ENCODE measurements at places on chromosomes 11 and 22. TPM values are rescaled to one million over a fixed set of nuclear protein-coding genes. Genes with fewer than 3 reads are reported as not detected.

The C11orf52 gene
- polyA plus RNA-seq, result 13.7 TPM

DNA sequence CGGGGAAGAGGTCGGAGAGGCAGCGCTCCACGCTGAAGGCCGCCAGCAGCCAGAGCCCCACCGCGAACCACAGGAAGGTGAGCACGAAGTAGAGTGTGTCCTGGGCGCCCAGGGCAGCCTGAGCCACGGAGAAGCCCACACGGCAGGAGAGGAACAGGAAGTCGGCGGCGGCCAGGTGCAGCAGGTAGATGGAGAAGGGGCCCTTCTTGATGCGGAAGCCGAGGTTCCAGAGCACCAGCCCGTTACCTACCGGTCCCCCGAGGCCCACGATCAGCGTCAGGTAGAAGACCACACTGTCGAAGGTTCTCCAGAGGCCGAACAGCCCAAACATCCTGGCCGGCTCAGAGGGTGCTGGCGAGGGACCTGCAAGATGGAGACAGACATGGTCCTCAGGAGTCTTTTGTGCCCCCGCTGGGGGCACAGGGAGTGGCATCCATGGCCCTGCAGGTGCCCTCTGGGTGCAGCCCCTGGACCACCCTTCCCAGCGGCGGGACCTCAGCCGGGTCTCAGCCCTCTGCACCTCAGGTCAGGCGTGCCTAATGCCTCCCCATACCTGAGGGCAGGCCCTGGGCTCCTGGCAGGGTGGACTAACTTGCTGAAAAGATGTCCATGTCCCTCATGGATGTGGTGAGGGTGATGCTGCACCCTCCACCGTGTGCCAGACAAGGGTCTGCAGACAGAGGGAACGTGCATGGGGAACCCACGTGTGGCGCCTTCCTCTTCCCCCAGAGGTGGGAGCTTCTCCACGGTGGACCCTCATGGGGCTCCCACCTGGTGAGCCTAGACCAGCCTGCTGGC lies at the start of gene MRGPRG:
TSS of gene MRGPRG (minus strand) at position 331 of the 798 bp plus-strand sequence. CDS start at position 331, 0 bp downstream.
- no peak for DNase-seq

GRCh38 chr22:26735019-26735409 lies 77.6 kb downstream of the MIAT start:
- DNase-seq, result no peak

GRCh38 chr22:30541961-30542810 lies 4.4 kb downstream of the SEC14L6 start:
- no peak for DNase-seq

Measured in left renal cortex interstitium (tissue), 4 donors.